Activated naive CD8-positive, alpha-beta T cell treated with anti-CD3 and anti-CD28 coated beads, Interleukin-2, amount 50 U/mL, for 16 hours (primary cell): ENCODE measurements at places on chromosomes 1 and 21.

DNA sequence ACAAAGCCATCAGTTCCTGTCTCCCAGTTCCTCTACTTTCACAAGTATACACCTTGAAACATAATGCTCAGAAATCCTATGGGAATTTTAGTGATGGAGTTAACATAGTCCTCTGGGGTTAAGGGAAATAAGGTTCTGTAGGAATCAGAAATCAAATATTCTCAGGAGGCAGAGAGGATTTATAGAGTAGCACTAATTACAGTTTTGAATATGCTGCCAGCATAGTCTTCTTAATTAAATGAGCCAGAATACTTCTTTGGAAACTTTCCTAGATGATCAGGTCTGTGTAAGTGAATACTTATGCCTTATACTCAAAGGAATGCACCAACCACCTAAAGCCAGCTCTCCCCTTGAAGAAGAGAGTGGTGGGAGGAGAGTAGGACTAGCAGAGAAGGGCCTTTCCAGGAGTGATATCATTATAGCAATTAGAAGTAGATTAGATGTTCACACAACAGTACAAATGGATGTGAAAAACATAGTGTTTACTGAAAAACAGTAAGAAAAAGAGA, 31.4 kb upstream of the DIRAS3 start:
- no peak for DNase-seq

GRCh38 chr1:15640667-15641066, 23.4 kb downstream of the DDI2 start:
- no peak for DNase-seq

DNA sequence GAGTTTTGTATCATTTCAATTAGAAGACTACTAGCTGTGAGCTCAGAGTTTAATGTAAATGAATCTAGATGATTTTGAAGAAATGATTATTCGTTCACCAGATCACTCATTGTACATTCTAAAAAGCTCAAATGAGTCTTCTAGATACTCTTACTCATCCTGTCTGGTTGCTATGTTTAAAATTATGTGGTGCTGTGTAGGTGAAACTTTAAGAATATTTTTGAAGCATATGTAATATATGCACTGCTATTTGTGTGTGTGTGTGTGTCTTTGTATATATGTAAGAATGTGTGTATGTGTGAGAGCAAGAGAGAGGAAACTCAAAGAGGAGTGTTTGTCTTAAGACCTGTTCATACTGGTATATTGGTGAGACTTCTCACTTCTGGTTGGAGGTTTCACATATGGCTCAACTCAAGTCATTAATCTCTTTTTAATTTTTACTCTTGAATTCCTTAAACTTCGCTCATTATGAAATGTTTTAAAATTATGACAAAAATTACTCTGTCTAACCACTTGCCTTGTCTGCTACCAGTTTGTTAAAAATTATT, 8.6 kb upstream of the C1orf105 start:
- no peak for DNase-seq

DNA sequence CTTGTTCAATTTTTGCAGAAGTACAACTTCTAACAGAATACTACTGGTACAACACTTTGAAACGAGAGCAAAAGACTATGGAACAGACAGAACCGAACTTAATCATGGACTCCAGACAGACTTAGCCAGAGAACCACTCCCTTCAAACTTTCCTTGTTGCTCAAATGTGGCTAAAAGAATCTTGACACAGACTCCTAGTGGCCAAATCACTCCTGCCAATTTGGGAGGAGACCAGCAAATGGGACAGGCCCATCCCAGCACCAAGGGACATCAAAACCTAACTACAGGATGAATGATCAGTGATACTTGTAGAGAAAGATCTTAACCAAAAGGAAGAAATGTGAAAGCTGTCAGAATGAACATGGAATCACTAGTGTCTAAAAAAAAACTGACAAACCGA, 154.0 kb downstream of the MATN1 start:
- no peak for DNase-seq

- no peak for DNase-seq
Observed at GRCh38 chr1:61261595-61261994, 179.2 kb downstream of the NFIA start.

DNA sequence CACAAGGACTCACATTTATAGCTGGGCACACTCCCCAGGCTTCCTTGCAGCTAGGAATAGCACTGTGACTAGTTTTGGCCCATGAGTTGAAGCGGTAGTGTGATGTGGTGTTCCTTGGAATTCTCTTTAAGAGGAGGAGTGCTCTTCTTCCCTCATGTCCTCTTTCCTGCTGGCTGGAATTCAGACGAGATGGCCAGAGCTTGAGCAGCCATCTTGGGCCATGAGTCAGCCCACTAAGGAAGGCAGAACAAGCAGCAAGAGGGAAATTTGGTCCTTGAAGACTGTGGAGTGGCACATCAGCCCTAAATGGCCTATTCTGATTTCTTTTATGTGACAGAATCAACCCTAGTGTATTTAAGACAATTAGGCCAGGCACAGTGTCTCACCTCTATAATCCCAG, 20.0 kb downstream of the HTR6 start:
- DNase-seq, result no peak

GRCh38 chr1:18951818-18952391, 4.6 kb downstream of the IFFO2 start:
- DNase-seq, result peak; percentile 46

DNA sequence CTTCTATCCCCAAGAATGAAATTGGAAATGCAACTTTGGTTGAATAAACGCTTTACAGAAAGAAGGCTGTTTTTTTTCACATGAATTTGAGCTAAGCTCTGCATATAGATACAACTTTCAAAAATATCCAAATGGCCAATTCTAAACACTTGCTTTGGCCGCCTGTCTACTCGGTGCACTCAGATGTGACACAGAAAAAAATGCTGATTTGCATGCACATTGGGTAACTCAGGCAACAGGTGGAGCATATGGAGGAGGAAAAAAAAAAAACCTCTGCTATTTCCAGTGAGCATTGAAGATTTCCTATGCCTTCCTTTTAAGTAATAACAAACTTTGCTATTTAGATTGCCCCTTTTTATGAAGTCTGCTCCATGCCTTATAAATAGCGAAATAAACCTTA, 262.5 kb downstream of the GRIK1 start:
- DNase-seq, result no peak

DNA sequence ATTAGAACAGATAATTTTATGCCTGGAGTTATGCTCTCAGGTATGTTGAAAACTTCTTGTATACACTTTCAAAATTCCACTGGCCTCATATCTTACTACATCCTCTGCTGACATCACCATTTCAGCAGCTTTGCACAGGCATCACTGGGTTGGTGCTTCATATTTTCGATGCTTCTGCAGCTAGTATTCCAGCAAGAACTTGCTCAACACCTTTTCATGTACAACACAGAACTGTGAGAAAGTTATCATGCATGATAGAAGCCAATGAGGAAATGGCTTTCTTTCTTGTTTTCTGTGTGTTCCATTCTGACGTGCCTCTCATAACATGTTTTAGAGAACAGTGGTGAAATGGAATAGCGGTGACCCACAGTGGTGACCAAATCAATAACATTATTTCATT, 5.1 kb upstream of the GBP5 start:
- DNase-seq, result no peak

DNA sequence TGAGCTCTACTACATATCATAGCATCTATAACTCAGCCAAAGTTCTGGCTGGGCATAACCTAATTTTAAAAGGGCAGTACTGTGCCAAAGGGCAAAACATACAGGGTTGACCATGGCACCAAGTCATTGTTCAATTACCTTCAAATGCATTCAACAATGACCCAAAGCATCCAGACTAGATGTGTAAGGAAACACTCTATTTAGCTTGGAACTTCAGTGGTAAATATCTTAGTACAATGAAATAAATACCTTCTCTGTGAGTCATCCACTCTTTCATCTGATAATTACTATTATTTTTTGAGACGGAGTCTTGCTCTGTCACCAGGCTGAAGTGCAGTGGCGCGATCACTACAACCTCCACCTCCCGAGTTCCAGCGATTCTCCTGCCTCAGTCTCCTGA, 70.0 kb downstream of the NVL start:
- DNase-seq, result no peak

GRCh38 chr1:200542162-200542561, 78.4 kb downstream of the KIF14 start:
- no peak for DNase-seq

GRCh38 chr1:20723159-20723536, 5.3 kb upstream of the KIF17 start:
- no peak for DNase-seq

DNA sequence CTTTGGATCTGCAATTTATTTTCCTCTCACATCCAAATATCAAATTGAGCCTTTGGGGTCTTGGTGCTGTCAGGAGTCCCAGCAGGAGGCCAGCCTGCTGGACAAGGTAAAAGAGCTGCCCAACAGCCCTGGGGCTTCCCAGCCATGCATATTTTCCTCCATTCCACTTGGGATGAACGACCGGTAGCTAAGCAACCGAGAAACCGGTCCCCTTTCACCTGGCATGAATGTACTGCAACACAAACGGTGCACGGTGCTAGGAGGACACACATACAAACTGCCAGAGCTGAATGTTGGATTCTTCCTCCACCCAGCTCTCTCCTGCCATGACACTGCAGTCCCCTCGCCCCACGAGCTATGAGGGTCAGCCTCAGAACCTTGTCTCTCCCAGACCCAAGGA, 42.7 kb downstream of the BCAR3 start:
- no peak for DNase-seq

DNA sequence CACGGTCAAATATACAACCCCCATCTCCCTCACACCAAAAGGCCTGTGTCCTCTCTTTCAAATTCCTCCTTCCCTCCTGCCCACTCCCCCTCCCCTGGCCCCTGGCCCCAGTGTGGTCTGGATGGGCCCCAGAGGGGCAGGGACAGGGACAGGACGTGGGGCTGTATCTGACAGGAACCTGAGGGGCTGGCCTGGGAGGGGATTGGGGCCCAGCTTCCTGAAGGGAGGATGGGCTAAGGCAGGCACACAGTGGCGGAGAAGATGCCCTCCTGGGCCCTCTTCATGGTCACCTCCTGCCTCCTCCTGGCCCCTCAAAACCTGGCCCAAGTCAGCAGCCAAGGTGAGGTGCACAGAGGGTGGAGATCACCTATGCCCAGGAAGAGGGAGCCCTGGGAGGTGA, at the start of gene MPL:
Gene MPL (plus strand): TSS at position 231 of the 400 bp plus-strand sequence. CDS start 31 bp downstream, at position 262.
- no peak for DNase-seq

- DNase-seq, result no peak
Observed at GRCh38 chr1:208499601-208500000, 255.4 kb upstream of the PLXNA2 start.

DNA sequence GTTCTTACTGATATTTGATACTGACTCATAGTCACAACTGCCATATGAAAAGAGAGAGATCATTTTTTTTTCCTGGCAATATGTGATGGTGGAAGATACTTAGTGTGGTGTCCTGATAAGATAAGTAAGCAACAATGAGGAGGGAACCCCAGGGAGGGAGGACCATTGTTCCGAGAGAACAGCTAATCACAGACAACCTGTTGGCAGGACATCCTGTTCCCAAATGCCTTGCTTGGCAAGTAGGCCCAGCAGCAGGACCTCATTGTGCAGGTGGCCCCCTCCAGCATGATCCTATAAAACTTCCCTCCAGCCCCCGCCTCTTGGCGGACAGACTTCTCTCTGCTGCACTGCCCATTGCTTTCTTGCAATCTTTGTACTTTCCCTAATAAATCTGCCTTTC, 329.4 kb upstream of the CHRM3 start:
- DNase-seq, result no peak

DNA sequence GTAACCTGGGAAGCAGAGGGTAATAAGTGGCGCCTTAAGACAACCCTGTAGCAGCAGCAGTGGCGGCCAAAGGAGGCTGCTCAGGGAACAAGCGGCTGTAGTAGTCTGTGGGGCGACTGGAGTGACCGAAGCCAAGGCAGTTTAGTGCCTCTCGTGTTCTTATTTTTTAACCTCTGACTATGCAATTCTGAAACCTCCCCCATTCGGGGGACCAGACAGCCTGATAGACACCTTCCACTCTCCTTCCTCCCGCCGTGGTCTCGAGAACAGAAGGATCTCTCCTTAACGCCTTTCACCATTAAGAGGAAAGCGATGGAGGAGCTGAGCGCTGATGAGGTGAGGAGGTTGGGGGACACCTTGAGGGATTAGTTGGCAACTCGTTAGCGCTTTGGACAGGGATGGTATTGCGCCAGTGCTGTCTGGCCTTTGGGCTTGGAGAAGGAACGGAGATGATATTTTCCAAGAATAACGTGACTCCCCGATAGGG, 644 bp downstream of the UBE4B start:
- DNase-seq, result no peak

GRCh38 chr1:47991187-47991586, 6.0 kb downstream of the TRABD2B start:
- no peak for DNase-seq

GRCh38 chr1:241079047-241079446, 278.0 kb downstream of the RGS7 start:
- DNase-seq, result no peak

DNA sequence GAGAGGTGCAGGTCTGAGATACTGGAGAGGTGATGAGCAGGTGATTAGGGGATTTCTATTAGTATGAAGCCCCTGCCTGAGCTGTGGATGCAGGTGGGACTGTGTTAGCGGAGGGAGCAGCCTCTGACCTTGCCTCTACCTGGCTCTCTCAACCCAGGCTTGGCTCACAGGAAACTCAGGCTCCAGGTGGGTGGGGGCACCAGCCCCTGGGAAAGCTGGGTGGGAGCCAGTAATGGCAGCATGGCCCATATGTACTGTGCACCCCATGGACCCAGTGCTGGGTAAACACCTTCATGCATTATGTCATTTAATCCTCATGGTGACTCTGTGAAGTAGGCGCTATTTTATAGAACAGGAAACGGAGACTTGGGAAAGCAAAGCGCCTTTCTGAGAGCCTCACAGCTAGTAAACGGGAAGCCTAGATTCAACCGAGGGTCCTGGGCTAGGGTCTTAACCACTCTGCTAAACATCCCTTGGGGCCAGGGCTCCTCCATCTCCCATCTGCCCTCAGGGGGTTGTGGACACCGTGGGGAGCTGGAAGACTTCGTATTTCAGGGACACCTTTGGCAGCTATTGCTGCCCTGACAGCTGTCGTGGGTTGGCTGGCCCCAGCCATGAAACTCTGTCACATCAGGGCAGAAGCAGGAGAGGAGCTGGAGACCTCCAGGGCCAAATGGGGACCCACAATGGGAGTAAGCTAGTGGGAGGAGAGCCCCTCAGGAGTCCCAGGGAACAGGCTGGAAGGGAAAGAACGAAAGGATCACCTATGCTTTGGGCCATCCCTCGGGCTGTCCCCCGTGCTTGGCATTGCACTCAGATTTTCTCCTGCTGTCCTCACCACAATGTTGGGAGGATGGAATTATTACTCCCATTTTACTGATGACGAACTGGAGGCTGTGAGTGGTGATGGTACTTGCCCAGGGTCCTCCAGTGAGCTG, 59.6 kb upstream of the CSF3R start:
- DNase-seq, result no peak

DNA sequence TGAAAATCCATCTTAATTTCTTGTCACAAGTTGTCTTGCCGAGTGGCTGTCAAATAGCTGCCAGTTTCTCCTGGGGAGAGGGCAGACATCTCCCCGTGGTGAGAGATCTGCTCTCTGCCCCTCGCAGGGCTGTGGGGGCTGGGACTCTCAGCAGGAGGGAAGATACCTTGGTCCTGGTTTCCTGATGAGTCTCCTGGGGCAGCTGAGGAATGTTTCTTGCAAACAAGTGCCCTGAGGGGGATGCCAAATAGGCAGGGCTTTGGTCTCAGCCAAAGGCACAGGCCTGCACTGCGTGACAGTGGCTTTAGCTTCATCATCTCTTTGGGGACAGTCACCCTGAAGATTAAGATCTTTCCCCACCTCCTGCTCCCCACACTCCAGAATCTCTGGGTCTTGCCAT, 40.9 kb downstream of the SYT6 start:
- DNase-seq, result no peak
